ENCODE measurements at places on chromosomes 3 and 15.

- H3K36me3 ChIP-seq = peaks cover 3% of the 10 kb centered on the region
- H3K27ac ChIP-seq = no peak overlapping the region
- H3K4me1 ChIP-seq = peaks cover 2% of the 10 kb centered on the region
- peaks cover 10% of the 10 kb centered on the region for H3K27me3 ChIP-seq
- no peak for DNase-seq
These were observed 6.0 kb downstream of the ADAMTS9 start for GRCh38 chr3:64681827-64682226.

DNA sequence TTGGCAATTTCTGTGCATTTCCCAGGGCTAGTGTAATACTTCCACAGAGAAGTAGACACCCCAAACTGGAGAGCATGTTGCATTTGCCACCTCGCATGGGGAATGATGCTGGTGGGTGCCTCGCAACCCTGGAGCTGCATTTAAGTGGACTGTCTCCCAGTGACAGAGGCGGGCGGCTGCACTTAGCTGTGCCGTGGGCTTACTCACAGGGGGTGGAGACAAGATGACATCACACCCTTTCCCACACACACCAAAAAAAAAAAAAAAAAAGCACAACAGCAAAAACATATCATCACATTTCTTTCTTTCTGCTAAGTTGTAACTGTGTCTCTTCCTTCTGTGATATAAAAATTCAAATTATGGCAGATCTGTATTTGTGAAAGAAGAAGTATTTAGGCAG, at the start of gene ABI3BP:
Gene ABI3BP, minus strand, starts transcription at position 113 of the 400 bp plus-strand sequence. Its CDS starts 37 bp downstream, at position 76.
- no peaks in the 10 kb centered on the region for H3K36me3 ChIP-seq
- no peak within 1 kb of the TSS for H3K4me3 ChIP-seq
- peaks cover 2% of the 10 kb centered on the region for H3K27me3 ChIP-seq
- DNase-seq = no peak

- no peak overlapping the region for H3K4me3 ChIP-seq
- no peak overlapping the region for H3K27ac ChIP-seq
- H3K36me3 ChIP-seq = no peaks in the 10 kb centered on the region
- H3K4me1 ChIP-seq = peaks cover 2% of the 10 kb centered on the region
These were observed 120.9 kb downstream of the NEDD4 start for GRCh38 chr15:55872471-55872870.

- no peaks in the 10 kb centered on the region for H3K36me3 ChIP-seq
- H3K27me3 ChIP-seq = peaks cover 9% of the 10 kb centered on the region
- DNase-seq = no peak
- no peak overlapping the region for H3K27ac ChIP-seq
- no peaks in the 10 kb centered on the region for H3K4me1 ChIP-seq
- H3K4me3 ChIP-seq = no peak overlapping the region
These were observed 88.3 kb upstream of the CTNNB1 start for GRCh38 chr3:41111011-41111410.

- no peak overlapping the region for H3K4me3 ChIP-seq
- H3K4me1 ChIP-seq = peaks cover 13% of the 10 kb centered on the region
- H3K27ac ChIP-seq = no peak overlapping the region
- no peaks in the 10 kb centered on the region for H3K27me3 ChIP-seq
- DNase-seq = no peak
These were observed 193.8 kb downstream of the SCAPER start for GRCh38 chr15:76711351-76711827.

DNA sequence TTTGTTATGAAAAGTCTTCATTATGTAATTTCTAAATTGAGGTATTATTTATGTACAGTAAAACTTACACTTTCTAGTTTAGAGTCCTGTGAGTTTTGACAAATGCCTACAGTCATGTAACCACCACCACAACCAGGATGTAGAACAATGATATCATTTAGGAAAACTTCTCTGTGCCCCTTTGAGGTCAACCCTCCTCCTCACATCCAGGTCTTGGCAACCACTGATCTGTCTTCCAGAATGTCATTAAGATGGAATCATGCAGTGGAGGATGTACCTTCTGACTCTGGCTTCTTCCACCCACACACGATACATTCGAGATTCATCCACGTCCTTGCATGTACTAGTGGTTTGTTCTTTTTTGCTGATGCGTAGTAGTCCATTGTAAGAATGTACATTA, 23.2 kb downstream of the MINAR1 start:
- H3K27ac ChIP-seq = no peak overlapping the region
- no peaks in the 10 kb centered on the region for H3K36me3 ChIP-seq
- no peak overlapping the region for H3K4me3 ChIP-seq
- peaks cover 1% of the 10 kb centered on the region for H3K27me3 ChIP-seq
- no peak for DNase-seq
- no peaks in the 10 kb centered on the region for H3K4me1 ChIP-seq

DNA sequence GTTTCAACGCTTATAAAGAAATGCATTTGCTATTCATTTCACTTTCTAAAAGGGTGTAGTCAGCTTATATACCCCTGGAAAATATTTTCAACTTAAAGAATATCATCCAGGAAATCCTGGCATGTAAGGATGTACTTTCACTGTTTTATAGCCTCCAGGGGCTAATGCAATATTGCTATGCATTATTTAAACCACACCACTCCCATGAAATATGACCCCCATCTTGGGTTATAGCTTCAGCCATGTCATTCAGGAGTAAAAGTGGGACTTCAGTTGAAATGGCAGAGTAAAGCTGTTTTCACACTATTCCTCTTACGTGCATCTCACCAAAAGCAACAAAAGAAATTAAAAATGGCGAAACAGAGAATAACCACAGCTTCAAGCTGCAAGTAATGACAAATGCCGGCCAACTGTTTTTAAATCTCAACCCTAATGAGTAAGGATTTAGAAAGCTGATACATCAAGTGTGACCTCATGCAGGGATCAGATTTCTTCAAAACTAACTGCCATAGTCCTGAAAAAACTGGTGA, 84.5 kb downstream of the COL6A6 start:
- peaks cover 3% of the 10 kb centered on the region for H3K27me3 ChIP-seq
- no peak overlapping the region for H3K27ac ChIP-seq
- H3K36me3 ChIP-seq = no peaks in the 10 kb centered on the region
- H3K4me3 ChIP-seq = no peak overlapping the region
- H3K4me1 ChIP-seq = no peaks in the 10 kb centered on the region

DNA sequence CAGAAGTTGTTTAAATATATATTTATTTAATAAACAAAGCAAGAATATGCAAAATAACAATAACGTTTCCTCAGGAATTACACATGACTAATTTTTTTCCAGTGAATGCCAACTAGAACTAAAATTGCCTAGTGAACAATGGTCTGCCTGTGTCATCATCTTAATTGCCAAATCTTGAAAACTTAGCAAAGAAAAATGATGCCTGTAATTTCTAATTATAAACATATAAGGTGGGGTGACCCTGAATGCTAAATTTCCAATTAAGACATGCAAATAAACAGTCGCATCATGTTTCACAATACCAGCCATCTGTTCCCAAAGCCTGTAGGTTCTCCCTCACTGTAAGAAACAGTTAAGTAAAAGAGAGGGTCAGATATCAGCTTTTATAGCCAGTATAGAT, 67.6 kb upstream of the PLCL2 start:
- H3K27ac ChIP-seq = no peak overlapping the region
- peaks cover 4% of the 10 kb centered on the region for H3K4me1 ChIP-seq
- H3K36me3 ChIP-seq = peaks cover 2% of the 10 kb centered on the region
- H3K4me3 ChIP-seq = no peak overlapping the region

- no peak overlapping the region for H3K4me3 ChIP-seq
- DNase-seq = no peak
- H3K4me1 ChIP-seq = peaks cover 13% of the 10 kb centered on the region
- H3K27me3 ChIP-seq = no peaks in the 10 kb centered on the region
These were observed 10.1 kb downstream of the MCM2 start for GRCh38 chr3:127608362-127608718.

GRCh38 chr15:68346979-68347378, 69.4 kb downstream of the FEM1B start:
- no peaks in the 10 kb centered on the region for H3K4me1 ChIP-seq
- H3K4me3 ChIP-seq = no peak overlapping the region
- no peaks in the 10 kb centered on the region for H3K36me3 ChIP-seq
- no peak for DNase-seq
- H3K27me3 ChIP-seq = peaks cover 9% of the 10 kb centered on the region

DNA sequence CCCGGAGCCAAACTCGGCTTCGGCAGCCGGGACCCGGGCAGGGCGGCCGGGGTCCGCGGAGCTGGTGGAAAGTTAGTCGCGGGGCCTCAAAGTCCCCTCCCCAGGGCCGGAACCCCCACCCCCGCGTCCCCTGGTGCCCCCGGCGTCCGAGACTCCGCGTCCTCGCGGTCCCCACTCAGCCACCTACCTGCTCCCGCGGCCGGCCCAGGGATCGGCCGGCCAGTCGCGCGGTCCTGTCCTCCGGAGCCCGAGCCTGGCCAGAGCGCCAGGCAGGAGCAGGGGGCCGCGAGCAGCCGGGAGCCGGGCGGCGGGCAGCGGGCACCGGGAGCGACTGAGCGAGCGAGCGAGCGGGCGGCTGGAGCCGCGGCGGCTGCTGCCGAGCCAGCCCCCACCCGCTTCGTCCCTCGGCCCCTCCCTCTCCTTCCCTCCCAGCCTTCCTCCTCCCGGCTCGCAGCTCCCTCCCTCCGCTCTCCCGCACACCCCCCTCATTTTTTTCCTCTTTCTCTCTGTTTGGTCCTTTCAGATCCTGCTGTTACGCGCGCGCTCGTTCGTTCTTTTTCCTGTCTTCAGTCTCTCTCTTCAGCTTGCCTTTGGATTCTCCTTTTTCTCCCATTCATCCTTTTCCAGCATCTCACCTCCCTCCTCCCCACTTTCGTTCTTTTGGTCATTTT, at the start of gene MEGF11:
Gene MEGF11, minus strand, starts transcription at position 333 of the 671 bp plus-strand sequence. CDS start 125,347 bp downstream, outside the sequence.
- H3K27ac ChIP-seq = peak within 1 kb of the TSS; percentile 29
- no peak for DNase-seq
- peaks cover 34% of the 10 kb centered on the region for H3K27me3 ChIP-seq
- peaks cover 11% of the 10 kb centered on the region for H3K4me1 ChIP-seq
- peak within 1 kb of the TSS; percentile 85 for H3K4me3 ChIP-seq

- no peak overlapping the region for H3K27ac ChIP-seq
- no peaks in the 10 kb centered on the region for H3K36me3 ChIP-seq
- H3K27me3 ChIP-seq = peaks cover 7% of the 10 kb centered on the region
- peaks cover 4% of the 10 kb centered on the region for H3K4me1 ChIP-seq
- no peak for DNase-seq
These were observed 387.4 kb upstream of the C2CD4B start for GRCh38 chr15:62552444-62552843.

DNA sequence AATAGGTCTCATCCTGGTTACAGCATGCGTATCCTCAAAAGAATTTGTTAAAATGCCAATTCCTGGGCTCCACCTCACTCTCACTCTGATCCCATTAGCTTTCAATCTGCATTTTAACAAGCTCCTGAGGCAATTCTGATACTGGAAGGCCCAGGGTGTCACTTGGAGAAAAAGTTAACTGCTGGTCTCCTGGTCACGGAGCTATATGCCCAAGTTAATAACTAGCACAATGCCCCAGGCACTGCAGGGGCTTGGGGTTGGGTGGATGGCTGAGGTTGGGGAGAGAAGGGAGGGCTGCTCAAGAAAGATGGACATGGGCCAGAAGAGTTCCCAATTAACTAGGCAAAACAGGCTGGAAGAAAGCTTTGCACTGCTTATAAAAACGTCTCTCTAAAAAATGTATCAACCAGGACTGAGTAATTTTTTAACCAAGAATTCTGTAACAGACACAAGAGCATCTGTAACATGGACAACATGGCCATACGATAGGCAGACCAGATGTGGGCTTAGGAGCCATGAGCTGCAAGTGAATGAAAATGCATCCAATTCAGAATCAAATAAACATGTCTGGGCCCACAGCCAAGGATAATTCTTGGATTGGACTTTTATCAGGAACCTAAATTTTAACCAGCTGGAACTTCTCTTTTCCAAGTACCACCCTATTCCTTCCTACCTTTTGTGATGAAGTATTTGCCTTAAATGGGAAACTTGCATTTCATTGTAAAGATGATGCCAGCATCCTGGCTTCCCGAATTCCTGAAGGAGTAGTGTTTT, 4.2 kb downstream of the IL17RD start:
- DNase-seq = no peak
- no peak overlapping the region for H3K27ac ChIP-seq
- H3K4me1 ChIP-seq = peaks cover 12% of the 10 kb centered on the region
- H3K27me3 ChIP-seq = peaks cover 24% of the 10 kb centered on the region
- H3K4me3 ChIP-seq = no peak overlapping the region
- H3K36me3 ChIP-seq = no peaks in the 10 kb centered on the region

GRCh38 chr3:17645074-17645698, 97.2 kb downstream of the TBC1D5 start:
- H3K27me3 ChIP-seq = no peaks in the 10 kb centered on the region
- H3K36me3 ChIP-seq = peaks cover 8% of the 10 kb centered on the region
- DNase-seq = peak; percentile 17
- peaks cover 9% of the 10 kb centered on the region for H3K4me1 ChIP-seq
- no peak overlapping the region for H3K4me3 ChIP-seq
- H3K27ac ChIP-seq = no peak overlapping the region

DNA sequence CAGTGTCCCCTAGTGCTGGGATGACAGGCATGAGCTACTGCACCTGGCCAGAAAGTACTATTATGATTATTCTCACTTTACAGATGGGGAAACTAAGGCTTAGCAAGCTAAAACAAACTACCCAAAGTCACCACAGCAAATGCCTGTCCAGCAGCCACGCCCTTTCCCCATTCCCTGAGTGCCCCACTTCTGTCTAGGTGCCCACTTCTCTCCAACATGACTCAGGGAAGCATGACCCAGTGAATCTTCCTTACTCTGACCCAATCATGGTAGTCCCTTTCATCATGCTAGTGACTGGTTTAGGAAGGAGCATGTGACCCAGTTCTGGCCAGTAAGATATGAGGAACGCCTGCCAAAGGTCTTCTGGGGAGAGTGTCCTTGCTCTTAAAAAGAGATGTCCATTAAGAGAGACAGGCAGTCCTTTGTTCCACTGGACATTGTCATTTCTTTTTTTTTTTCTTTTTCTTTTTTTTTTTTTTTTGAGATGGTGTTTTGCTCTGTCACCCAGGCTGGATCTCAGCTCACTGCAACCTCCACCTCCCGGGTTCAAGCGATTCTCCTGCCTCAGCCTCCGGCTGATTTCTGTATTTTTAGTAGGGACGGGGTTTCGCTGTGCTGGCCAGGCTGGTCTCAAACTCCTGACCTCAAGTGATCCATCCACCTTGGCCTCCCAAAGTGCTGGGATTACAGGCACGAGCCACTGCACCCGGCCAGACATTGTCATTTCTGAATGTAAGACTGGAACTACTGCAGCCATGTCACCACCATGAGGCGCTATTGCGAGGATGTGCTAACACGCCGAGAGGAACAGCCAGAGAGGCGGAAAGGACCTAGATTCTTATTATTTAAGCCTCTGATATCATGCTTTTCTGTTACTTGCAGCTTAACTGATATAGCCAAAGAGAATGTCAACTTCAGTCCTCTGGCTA, 19.8 kb downstream of the MEGF11 start:
- H3K27me3 ChIP-seq = peaks cover 17% of the 10 kb centered on the region
- no peaks in the 10 kb centered on the region for H3K36me3 ChIP-seq
- H3K4me1 ChIP-seq = no peaks in the 10 kb centered on the region
- no peak overlapping the region for H3K4me3 ChIP-seq
- H3K27ac ChIP-seq = no peak overlapping the region

Data from memory B cell (primary cell).